Activated CD8-positive, alpha-beta T cell treated with anti-CD3 and anti-CD28 coated beads for 36 hours (primary cell): ENCODE measurements at places on chromosomes 7 and 10.

DNA sequence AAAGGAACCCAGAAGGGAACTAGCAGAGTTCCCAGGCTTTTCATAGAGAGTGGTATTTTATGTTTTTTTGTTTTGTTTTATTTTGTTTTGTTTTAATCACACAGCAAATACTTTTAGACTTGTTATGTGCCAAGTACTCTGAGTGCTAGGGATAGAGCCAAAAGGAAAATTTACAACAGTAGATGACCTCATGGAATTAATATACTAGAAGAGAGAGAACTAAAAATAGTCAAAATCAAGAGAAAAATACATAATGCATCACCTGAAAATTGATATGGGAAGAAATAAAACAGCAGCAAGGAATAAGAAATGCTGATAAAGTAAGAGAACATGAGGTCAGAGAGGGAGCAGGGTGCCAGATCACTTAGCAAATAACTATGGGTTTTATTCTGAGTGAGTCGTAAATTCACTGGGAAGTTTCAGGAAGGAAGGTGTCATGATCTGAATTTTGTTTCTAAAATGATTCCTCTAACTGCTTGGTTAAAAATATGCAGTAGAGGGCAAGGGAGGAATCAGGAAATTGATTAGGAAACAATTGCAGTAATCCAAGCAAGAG is 351.0 kb downstream of the ANKRD7 start:
- H3K4me1 ChIP-seq: no peaks in the 10 kb centered on the region
- no peak overlapping the region for H3K27ac ChIP-seq
- H3K36me3 ChIP-seq: no peaks in the 10 kb centered on the region
- DNase-seq: no peak

DNA sequence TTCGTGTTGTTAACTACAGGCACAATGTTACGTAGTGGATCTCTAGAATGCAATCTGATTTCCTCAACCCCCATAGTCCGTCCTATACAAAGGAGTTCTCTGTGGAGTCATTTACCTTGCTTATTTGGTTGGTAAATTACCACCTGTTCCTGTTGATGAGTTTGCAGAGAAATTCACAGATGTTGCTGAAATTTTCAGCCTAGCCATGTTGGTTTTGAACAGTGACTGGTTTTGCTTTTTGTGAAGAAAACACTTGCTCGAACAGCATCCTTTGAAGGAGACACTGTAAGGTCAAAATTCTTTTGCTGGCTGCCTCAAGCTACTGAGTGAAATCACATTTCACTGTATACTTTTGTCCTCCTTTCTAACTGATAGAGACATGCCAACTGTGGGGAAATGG is 15.4 kb upstream of the PRKCQ start:
- H3K4me1 ChIP-seq: peaks cover 89% of the 10 kb centered on the region
- peaks cover 63% of the 10 kb centered on the region for H3K36me3 ChIP-seq
- H3K4me3 ChIP-seq: peak overlapping the region; percentile 55
- peak overlapping the region; percentile 87 for H3K27ac ChIP-seq
- no peak for DNase-seq

- no peaks in the 10 kb centered on the region for H3K27me3 ChIP-seq
- H3K27ac ChIP-seq: no peak overlapping the region
- no peak overlapping the region for H3K4me3 ChIP-seq
- no peak for DNase-seq
- no peaks in the 10 kb centered on the region for H3K4me1 ChIP-seq
Observed at GRCh38 chr7:55871932-55872485, 9.5 kb upstream of the SEPTIN14 start.

GRCh38 chr7:32537760-32538159 is 42.5 kb downstream of the AVL9 start:
- H3K4me1 ChIP-seq: peaks cover 44% of the 10 kb centered on the region
- no peak overlapping the region for H3K27ac ChIP-seq
- DNase-seq: no peak
- H3K36me3 ChIP-seq: peaks cover 15% of the 10 kb centered on the region
- no peak overlapping the region for H3K4me3 ChIP-seq

DNA sequence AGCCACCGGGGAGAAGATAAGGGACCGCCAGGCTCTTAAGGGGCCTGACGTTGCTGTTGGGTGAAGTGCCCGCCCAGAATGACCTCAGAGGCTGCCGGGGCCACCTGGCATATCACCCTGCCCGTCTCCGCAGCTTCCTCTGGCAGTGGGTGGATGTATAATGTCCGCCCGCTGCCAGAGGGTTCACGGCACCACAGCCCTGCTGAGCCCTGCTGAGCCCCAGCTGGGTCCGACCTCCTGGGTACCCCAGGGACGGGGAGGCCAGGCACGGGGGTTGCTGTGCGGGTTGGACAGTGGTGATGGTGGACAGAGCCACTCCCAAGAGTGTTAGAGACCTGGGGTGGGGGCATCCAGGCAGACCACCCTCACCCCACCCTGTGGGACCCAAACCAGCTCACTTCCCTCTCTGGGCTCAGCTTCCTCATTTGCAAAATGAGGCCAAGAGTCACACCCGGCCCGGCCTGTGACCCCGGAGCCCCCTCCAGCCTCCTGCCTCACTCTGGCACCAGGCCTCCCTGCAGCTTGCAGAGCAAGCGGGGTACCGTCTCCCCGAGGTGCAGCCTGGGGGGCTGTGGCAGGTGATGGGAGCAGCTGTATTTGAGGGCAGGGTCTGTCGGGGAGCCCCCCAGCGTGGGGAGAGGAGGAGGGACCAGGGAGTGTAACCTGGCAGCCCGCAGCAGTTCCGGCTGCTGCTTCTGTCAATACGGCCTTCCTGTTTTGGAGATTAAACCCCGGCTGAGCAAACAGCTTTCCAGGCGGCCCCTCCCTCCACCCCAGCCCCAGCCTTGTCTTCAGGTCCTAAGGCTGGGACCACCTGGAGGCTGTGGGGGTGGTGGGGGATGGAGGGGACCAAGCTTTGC is 8.4 kb upstream of the LFNG start:
- H3K36me3 ChIP-seq: no peaks in the 10 kb centered on the region
- H3K27me3 ChIP-seq: no peaks in the 10 kb centered on the region
- peaks cover 53% of the 10 kb centered on the region for H3K4me1 ChIP-seq
- peak; percentile 92 for DNase-seq

DNA sequence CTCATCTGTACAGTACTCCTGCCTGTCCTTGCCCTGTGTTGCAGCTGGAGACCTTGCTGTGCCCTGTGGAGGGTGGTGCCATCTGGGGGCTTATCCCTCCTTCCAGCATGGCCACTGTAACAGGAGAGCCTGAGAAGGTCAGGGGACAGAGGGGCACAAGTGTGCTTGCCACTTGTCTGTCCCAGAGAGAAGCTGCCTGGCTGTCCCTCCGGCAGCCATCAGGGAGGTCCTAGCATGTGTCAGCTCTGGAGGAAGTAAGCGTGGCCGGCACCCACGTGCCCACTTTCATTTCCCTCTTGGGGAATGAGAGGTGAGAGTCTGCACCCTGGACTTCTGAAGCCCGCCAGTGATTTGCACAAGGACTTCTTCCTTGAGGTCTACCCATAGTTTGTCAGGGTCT is 97.0 kb upstream of the PPIF start:
- H3K27me3 ChIP-seq: no peaks in the 10 kb centered on the region
- peaks cover 60% of the 10 kb centered on the region for H3K4me1 ChIP-seq
- H3K27ac ChIP-seq: peak overlapping the region; percentile 89
- peak; percentile 22 for DNase-seq
